ENCODE measurements at places on chromosomes 6 and 20.

- no peak for DNase-seq
Measured at GRCh38 chr6:7697432-7697819, 28.5 kb upstream of the BMP6 start.

GRCh38 chr6:11329726-11330412 is 97.4 kb upstream of the NEDD9 start:
- no peak for DNase-seq

- DNase-seq, result no peak
Measured at GRCh38 chr6:144856622-144857021, 571.5 kb downstream of the UTRN start.

DNA sequence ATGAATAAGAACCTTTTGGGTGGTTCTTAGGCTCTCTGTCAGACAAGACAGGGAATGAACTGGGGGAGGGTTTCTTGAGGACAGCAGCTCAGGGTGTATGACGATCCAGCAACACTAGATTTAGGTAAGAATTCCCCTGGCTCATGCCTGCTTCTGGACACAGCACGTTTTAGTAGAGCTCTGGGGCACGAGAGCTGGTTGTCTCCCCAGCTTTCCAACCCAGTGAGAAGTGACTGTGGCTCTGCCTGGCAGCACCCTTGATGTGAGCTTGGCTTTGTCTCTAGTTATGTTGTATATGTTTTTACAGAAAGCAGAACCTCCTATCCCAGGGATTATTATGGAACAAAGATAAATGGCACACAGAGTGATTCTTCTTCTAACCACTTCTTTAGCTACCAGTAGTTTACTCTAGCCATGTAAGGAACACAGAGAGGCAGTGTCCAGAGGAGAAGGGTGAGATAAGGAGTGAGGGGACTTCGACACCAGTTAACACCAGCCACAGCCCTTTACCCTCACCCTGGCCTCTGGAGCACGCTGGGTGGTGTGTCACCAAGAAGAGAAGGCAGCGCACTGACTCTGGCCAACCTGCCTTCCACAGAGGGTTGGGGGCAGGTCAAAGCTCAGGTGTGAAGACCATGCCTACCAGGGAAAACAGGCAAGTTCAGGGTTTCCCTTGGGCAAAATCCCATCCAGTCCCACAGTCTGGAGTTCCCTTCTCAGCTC is 3.9 kb downstream of the APOBEC2 start:
- DNase-seq, result no peak

- DNase-seq, result no peak
Measured at GRCh38 chr6:34388421-34388820, 4.0 kb downstream of the NUDT3 start.

- DNase-seq, result no peak
Measured at GRCh38 chr20:32922466-32922865, 63.7 kb downstream of the EFCAB8 start.

GRCh38 chr20:20211274-20211987 is 156.5 kb upstream of the INSM1 start:
- peak; percentile 90 for DNase-seq

DNA sequence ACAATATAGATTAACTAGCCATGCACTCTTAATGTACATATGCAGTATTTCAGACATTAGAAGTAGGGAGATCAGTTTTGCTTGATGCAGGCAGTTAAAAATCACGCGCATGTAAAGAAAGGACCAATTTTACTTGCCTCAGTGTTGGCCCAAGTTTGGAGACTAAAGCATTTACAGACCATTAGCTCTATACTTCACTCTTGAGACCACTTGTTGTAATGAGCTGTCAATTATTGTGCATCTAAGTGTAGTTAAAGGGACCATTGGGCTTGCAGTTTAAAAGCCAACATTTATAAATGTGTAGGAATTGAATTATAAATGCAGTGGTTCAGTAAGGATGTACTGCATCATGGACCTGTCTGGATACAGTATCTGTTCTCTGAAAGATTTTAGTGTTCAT is 53.7 kb downstream of the PLCB4 start:
- DNase-seq, result no peak

DNA sequence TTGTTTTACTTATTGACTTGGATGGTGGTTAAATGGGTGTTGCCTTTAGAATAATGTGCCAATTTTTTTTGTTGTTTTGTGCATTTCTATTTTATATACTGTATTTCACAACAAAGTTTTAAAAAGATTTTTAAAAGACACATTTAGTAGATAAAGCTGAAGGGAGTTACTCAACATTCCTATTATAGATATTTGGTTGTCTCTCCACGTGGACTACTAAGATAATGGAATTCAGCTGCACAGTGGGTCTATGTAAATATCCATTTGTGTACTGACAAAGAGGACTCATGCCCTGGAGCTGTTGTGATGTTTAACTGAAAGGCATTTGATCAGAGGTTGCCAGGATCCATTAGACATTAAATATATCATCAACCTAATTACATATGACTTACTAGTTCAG is 23.2 kb upstream of the FAM135A start:
- no peak for DNase-seq

DNA sequence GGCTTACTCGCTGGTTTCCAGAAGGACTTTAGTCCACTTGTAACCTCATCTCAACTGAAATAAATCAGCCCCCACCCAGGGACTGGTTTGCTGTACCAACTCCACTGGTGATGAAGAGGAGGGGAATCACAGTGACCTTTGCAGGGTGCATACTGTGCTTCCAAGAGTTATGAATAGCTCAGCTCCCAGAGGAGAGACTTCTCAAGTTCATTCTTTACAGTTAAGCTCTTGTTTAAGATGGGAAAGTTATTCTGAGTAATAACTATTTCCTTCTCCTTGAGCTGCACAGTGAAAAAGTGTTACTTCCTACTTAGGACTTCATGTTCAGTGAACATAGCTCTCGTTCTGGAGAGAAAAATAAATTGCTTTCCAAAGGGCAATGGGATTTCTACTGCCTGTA is 166.5 kb upstream of the ECI2 start:
- no peak for DNase-seq

DNA sequence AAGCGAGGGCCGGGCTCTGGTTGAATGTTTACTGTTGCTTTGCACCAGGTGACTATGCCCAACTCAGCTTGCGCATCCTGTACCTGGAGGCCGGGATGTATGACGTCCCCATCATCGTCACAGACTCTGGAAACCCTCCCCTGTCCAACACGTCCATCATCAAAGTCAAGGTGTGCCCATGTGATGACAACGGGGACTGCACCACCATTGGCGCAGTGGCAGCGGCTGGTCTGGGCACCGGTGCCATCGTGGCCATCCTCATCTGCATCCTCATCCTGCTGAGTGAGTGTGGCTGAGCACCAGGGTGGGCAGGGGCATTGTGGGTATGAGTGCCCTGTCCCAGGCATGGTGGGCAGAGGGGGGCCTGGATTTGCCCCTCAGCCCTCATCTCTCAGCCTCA is 136.1 kb downstream of the TAF4 start:
- no peak for DNase-seq

DNA sequence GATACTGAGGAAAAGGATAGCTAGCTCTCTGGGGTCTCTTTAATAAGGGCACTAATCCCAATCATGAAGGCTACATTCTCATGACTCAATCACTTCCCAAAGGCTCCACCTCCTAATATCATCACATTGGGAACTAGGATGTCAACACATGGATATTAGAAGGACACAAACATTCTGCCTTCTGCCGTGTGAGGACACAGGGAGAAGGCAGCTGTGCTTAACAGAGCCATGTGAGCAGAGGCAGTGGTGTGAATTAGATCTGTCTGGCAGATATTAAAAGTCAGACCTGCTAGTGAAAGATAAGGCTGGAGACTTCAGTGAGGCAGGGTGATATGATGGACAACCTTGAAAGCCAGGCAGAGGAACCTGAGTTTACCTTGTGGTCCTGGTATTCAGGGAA is 341.9 kb downstream of the ARHGAP18 start:
- DNase-seq, result no peak
